GM23338 (cell line): ENCODE measurements at places on chromosomes 5 and 9. TPM values are rescaled to one million over a fixed set of nuclear protein-coding genes. Genes with fewer than 3 reads are reported as not detected.

- no peak overlapping the region for H3K4me3 ChIP-seq
- no peaks in the 10 kb centered on the region for H3K4me1 ChIP-seq
- no peak overlapping the region for H3K27ac ChIP-seq
- H3K36me3 ChIP-seq: no peaks in the 10 kb centered on the region
- H3K27me3 ChIP-seq: no peaks in the 10 kb centered on the region
Observed at GRCh38 chr5:98360548-98360947, 412.9 kb upstream of the RGMB start.

DNA sequence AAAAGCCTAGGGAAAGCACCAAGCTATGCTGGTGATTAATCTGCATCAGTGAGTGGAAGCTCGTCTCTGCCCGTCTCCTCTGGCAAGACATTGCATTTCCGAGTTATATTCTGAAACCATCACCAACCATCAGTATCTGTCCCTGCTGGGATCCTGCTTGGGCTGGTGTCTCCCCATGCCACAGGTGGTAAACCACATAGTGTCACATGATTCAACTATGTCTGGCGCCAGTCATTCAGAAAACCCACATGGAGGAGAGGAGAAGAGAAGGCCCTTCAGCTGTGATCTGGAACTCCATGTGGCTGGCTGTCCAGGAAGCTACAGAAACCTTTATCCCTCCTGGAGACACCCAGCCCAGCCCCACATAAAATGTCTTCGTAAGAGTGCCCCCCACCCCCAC lies 4.8 kb downstream of the IL9 start:
- peaks cover 13% of the 10 kb centered on the region; the same call in 1 of the 2 replicates for H3K27me3 ChIP-seq
- no peak for DNase-seq
- H3K4me3 ChIP-seq: no peak overlapping the region
- 0 out of 2 replicates have a peak, but pooled peaks cover 4% of the 10 kb centered on the region for H3K4me1 ChIP-seq

DNA sequence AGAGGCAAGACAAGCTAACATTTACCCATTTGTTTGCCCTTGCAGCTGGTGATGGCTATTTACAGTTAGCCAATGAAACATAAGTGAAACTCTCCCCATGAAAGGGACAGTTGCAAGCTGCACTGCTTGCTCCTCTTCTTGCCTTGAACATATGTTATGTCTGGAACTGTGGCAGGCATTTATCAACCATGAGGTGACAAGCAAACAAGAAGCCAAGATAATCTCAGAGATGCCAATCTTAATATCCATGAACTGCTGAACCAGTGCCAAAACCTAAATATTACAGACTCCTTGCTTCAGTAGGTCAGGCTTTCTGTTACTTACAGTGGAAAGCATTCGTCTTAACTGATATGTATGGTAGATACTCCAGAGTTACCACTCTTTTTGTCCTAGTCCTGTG lies 133.4 kb downstream of the ACTBL2 start:
- H3K4me3 ChIP-seq: no peak overlapping the region
- no peaks in the 10 kb centered on the region for H3K4me1 ChIP-seq
- H3K36me3 ChIP-seq: no peaks in the 10 kb centered on the region
- H3K27me3 ChIP-seq: no peaks in the 10 kb centered on the region

- DNase-seq: no peak
- H3K4me1 ChIP-seq: no peaks in the 10 kb centered on the region; the same call in 1 of the 2 replicates
- H3K4me3 ChIP-seq: peak overlapping the region; percentile 75
Observed at GRCh38 chr9:76395381-76395780, 1.2 kb upstream of the RFK start.

DNA sequence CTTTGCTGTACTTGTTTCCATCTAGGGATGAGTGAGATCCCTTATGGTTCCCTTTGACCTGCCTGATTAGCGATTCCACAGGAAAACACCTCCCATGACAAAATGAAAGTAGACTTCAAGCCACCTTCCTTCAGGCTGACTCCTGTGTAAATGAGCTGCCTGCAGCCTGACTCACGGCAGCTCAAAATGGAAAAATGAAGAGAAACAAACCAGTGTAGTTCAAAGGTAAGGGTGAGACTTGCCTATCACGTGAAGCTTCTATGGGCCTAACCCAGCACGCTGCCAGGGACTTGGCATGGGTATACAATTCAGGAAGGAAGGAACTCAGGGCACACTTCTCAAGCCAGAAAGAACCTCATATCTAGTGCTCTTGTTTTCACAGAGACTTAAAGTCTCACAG lies 110.1 kb upstream of the LRRTM2 start:
- no peaks in the 10 kb centered on the region for H3K27me3 ChIP-seq
- H3K4me3 ChIP-seq: no peak overlapping the region
- no peaks in the 10 kb centered on the region for H3K4me1 ChIP-seq
- no peak for DNase-seq
- H3K36me3 ChIP-seq: no peaks in the 10 kb centered on the region

DNA sequence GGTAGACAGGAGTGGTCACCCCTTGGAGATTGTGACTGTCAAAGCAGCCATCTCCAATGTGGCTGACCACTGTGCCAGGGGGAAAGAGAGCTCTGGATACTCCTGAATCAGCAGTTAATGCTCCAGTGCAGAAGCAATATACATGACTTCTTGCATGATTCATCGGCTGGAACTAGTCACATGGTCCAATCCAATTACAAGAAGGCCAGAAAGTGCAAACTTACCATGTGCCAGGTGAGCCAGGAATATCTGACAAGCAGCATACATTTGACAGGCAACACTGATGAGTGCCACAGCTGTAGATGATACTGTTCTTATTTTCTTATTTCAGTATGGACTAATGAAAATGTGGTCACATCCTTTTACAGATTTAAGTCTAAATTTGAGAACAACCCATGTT lies 440.0 kb upstream of the MPDZ start:
- peaks cover 20% of the 10 kb centered on the region for H3K4me1 ChIP-seq
- H3K27me3 ChIP-seq: no peaks in the 10 kb centered on the region
- no peaks in the 10 kb centered on the region for H3K36me3 ChIP-seq
- no peak overlapping the region for H3K27ac ChIP-seq
- DNase-seq: no peak

DNA sequence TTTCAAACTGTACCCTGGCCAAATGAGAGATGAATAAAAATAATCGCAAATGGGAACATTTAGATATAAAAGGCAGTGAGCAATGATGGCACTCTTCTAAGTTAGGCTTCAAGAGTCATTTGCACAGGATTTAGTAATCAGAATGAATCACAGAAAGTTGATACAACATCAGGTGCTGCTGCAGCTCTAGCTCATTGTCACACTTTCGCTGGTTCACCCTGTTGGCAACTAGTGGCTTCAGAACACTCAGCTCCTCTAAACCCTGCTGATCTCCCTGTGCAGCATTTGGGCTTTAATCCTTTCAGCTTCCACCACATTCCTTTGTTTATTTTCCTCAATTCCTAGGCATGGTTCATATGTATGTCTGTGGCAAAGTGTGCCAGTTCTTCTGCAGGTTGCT lies 2071.2 kb upstream of the CDH6 start:
- H3K4me3 ChIP-seq: no peak overlapping the region
- H3K27me3 ChIP-seq: no peaks in the 10 kb centered on the region
- H3K27ac ChIP-seq: no peak overlapping the region
- no peaks in the 10 kb centered on the region for H3K36me3 ChIP-seq
- H3K4me1 ChIP-seq: peaks cover 11% of the 10 kb centered on the region; the same call in 1 of the 2 replicates

GRCh38 chr5:154721481-154722058 lies 33.6 kb upstream of the LARP1 start:
- peak overlapping the region; percentile 88 for H3K27ac ChIP-seq
- peak overlapping the region; percentile 8 for H3K4me3 ChIP-seq

DNA sequence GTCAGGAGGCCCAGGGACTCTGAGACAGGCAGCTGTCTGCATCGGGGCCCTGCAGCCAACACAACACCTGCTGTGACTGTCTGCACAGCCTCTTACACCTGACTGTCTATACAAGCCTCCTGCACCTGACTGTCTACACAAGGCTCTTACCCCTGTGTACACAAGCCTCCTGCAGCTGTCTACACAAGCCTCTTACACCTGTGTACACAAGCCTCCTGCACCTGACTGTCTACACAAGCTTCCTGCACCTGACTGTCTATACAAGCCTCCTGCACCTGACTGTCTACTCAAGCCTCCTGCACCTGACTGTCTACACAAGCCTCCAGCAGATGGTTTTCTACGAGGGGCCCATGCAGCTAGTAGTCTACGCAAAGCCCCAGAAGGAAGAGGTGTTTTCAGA lies 18.6 kb downstream of the IRX2 start:
- no peak for DNase-seq
- peaks cover 3% of the 10 kb centered on the region for H3K4me1 ChIP-seq
- H3K4me3 ChIP-seq: no peak overlapping the region
- no peak overlapping the region for H3K27ac ChIP-seq
- no peaks in the 10 kb centered on the region for H3K36me3 ChIP-seq

- no peaks in the 10 kb centered on the region for H3K27me3 ChIP-seq
- no peak overlapping the region for H3K4me3 ChIP-seq
- peaks cover 6% of the 10 kb centered on the region; the same call in 1 of the 2 replicates for H3K4me1 ChIP-seq
- H3K36me3 ChIP-seq: no peaks in the 10 kb centered on the region
- DNase-seq: peak; percentile 90
Observed at GRCh38 chr9:121684381-121685145, 33.1 kb downstream of the DAB2IP start.

- H3K27me3 ChIP-seq: no peaks in the 10 kb centered on the region
- no peak for DNase-seq
- no peak overlapping the region for H3K4me3 ChIP-seq
- no peaks in the 10 kb centered on the region for H3K36me3 ChIP-seq
- H3K4me1 ChIP-seq: peaks cover 10% of the 10 kb centered on the region
- no peak overlapping the region for H3K27ac ChIP-seq
Observed at GRCh38 chr5:154044099-154044498, 5.3 kb downstream of the MFAP3 start.

GRCh38 chr5:52987711-52988331 lies 1.3 kb upstream of the ITGA2 start:
- H3K4me1 ChIP-seq: peaks cover 9% of the 10 kb centered on the region
- no peak for DNase-seq
- H3K27ac ChIP-seq: no peak overlapping the region
- H3K27me3 ChIP-seq: peaks cover 26% of the 10 kb centered on the region

DNA sequence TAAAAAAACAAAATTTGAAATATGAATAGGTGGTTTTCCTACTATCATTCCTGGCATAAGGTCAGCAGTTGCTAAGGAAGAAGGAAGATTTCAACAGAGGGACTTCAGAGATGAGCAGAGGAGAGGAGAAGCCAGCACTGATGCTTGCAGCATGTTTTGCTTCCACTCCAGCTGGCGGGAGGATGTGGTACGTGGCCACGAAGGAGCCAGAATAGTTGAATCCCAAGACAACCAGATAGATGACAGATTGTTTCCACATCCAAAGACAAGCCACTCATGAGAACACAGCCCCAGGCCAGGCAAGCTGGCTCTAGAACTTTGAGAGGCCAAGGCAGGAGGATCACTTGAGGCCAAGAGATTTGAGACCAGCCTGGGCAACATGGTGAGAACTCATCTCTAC lies 15.1 kb downstream of the TIMD4 start:
- H3K27me3 ChIP-seq: no peaks in the 10 kb centered on the region
- H3K4me1 ChIP-seq: no peaks in the 10 kb centered on the region
- H3K36me3 ChIP-seq: no peaks in the 10 kb centered on the region
- no peak for DNase-seq

- no peak overlapping the region for H3K27ac ChIP-seq
- no peaks in the 10 kb centered on the region for H3K36me3 ChIP-seq
- no peaks in the 10 kb centered on the region for H3K27me3 ChIP-seq
- H3K4me1 ChIP-seq: no peaks in the 10 kb centered on the region
Observed at GRCh38 chr9:306907-307306, 92.2 kb downstream of the DOCK8 start.

DNA sequence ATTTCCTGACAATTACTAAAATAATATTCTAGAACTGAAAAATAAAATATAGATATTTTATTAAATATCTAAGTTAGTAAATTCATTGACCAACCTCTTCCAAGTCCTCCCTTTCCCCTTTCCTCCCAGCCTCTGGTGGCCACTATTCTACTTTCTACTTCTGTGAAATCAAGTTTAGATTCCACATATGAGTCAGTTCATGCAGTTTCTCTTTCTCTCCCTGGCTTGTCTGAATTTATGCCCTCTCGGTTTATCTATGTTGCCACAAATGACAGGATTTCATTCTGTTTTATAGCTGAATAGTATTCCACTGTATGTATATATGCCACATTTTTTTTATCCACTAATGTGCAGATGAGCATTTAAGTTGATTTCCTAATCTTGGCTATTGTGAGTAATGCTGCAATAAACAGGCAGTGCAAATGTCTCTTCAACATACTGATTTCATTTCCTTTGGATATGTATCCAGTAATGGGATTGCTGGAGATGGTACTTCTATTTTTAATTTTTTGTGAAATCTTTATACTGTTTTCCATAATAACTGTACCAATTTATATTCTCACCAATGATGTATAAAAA lies 52.3 kb downstream of the WDR36 start:
- H3K4me3 ChIP-seq: no peak overlapping the region
- no peak overlapping the region for H3K27ac ChIP-seq
- H3K27me3 ChIP-seq: no peaks in the 10 kb centered on the region
- no peaks in the 10 kb centered on the region for H3K36me3 ChIP-seq
- no peak for DNase-seq

GRCh38 chr9:89478821-89479668 lies 18.9 kb downstream of the SEMA4D start:
- no peak overlapping the region for H3K27ac ChIP-seq
- H3K4me1 ChIP-seq: peaks cover 28% of the 10 kb centered on the region
- DNase-seq: no peak

- H3K36me3 ChIP-seq: no peaks in the 10 kb centered on the region
- no peak for DNase-seq
- H3K27me3 ChIP-seq: no peaks in the 10 kb centered on the region
- H3K27ac ChIP-seq: no peak overlapping the region
- no peak overlapping the region for H3K4me3 ChIP-seq
Observed at GRCh38 chr5:120304663-120305062, 159.4 kb upstream of the PRR16 start.

GRCh38 chr5:69030358-69031062 lies 63.3 kb upstream of the SLC30A5 start:
- no peak overlapping the region for H3K4me3 ChIP-seq
- no peak overlapping the region for H3K27ac ChIP-seq
- H3K27me3 ChIP-seq: no peaks in the 10 kb centered on the region
- H3K4me1 ChIP-seq: no peaks in the 10 kb centered on the region

DNA sequence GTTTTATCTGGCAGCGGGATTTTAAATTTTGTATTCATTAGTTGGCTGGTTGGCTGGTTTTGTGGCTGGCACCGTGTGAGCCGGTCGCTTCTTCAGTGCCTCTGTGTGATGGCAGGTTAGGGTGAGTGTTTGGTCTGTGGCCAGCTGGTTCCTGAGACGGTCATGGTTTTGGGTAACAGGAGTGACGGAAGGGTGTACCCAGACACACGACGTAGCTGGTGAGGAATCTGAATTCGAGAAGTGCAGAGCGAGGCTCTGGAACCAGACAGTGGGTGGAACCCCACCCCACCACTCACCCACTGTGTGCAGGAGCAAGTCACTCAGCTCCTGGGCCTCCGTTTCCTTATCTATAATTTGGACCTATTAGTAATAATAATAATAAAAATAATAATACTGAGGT lies 2.7 kb downstream of the BTNL9 start:
- peaks cover 18% of the 10 kb centered on the region; the same call in 1 of the 2 replicates for H3K27me3 ChIP-seq
- no peak overlapping the region for H3K27ac ChIP-seq
- no peaks in the 10 kb centered on the region for H3K36me3 ChIP-seq

Gene TOR1B
- total RNA-seq: 36.2 and 42.4 TPM in 2 replicates

Gene ADAMTS6
- 1.0 and 2.0 TPM in 2 replicates for total RNA-seq

Gene SLC25A48
- total RNA-seq: 1.4 and 1.5 TPM in 2 replicates

Gene IFNA2
- total RNA-seq: not detected in 2 replicates

Gene TAF11L10
- not detected in 2 replicates for total RNA-seq
